Osteoblast (primary cell): ENCODE measurements at places on chromosomes 2 and 18. TPM values are rescaled to one million over a fixed set of nuclear protein-coding genes. Genes with fewer than 3 reads are reported as not detected.

DNA sequence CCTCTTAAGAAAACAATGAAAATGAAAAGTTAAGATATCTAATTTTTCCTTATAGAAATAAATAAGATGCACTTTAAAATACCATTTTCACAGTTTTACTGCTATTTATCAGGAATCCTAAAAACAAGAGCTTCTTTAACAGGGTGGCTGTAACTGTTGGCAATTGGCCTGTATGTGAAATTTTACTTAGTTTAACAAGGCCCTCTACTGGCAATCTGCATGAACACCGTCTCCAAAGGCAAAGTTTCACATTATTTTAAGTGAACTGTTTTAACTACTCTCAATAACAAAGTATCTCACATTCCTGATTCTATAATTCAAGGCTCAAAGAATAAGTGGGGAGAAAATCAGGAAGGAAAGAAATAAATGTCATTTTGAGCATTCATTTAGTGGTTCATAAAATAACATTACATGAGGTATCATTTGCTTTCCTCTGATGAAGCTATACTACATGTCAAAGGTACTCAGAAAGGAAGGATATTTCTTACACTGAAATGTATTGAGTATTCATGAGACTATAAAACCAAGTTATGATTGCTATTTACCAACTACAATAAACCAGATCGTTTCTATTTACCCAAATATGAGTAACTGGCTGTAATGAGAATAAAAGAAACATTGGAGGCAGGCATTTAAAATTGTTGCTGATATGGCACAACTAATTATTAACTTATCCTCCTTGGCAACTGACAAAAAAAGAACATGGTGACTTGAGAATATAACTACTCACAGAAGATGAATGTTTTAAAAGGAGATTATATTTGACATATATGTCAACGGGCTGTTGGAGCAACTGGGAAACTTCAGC is 7.0 kb downstream of the NCKAP5 start:
- DNase-seq: peak; percentile 66

- no peak for DNase-seq
Measured at GRCh38 chr2:80199504-80199903, 105.0 kb downstream of the LRRTM1 start.

GRCh38 chr18:8787794-8788193 is 82.4 kb downstream of the MTCL1 start:
- DNase-seq: peak; percentile 25

- no peak for DNase-seq
Measured at GRCh38 chr2:143955401-143956065, 564.4 kb downstream of the ZEB2 start.

- DNase-seq: peak; percentile 73
Measured at GRCh38 chr2:120206022-120206581, 17.1 kb downstream of the TMEM185B start.

The NXPH2 gene
- not detected in 2 replicates for total RNA-seq

GRCh38 chr2:98884658-98885057 is 51.4 kb downstream of the CRACDL start:
- DNase-seq: no peak

The USP14 gene
- total RNA-seq: 21.4 and 24.8 TPM in 2 replicates

GRCh38 chr2:236956641-236957040 is 129.0 kb upstream of the COPS8 start:
- DNase-seq: no peak
